T follicular helper cell (primary cell): ENCODE measurements at places on chromosomes 7 and 10.

- no peak for DNase-seq
These were observed 1017.0 kb upstream of the GHITM start for GRCh38 chr10:83122336-83122735.

DNA sequence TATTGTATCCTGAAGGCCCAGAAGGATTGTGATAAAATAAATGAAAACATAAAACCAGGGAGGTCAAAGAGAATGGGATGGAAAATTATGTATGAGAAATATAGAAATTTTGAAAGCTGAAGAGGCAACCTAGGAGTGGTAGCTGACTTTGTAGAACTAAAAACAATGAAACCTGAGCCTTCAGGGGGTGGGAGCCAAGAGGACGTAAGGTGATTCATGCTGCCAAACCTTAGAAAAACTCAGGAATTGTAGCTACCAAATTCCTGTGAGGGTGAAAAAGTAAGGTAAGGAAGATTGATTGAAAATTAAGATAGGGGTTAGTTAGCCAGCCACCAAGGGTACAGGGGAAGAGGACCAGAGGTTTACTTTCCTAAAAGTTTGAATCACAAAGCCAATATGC is 213.2 kb downstream of the KCND2 start:
- no peak for DNase-seq

- no peak for DNase-seq
These were observed 250.0 kb downstream of the KLF6 start for GRCh38 chr10:3535001-3535400.

DNA sequence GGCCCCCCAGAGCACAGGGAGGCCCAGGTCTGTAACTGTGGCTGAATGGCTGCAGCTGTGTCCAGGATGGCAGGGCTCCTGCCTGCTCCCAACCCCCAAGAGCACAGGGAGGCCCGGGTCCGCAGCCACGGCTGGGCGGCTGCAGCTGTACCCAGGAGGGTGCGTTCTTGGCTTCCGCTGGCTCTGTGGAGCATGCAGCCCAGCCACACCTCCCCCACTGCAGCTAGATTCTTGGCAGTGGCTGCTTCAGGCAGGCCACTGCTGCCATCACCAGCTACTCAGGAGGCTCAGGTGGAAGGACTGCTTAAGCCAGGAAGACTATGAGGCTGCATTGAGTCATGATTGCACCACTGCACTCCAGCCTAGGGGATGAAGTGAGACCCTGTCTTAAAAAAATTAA is 27.9 kb downstream of the C7orf25 start:
- DNase-seq: no peak

DNA sequence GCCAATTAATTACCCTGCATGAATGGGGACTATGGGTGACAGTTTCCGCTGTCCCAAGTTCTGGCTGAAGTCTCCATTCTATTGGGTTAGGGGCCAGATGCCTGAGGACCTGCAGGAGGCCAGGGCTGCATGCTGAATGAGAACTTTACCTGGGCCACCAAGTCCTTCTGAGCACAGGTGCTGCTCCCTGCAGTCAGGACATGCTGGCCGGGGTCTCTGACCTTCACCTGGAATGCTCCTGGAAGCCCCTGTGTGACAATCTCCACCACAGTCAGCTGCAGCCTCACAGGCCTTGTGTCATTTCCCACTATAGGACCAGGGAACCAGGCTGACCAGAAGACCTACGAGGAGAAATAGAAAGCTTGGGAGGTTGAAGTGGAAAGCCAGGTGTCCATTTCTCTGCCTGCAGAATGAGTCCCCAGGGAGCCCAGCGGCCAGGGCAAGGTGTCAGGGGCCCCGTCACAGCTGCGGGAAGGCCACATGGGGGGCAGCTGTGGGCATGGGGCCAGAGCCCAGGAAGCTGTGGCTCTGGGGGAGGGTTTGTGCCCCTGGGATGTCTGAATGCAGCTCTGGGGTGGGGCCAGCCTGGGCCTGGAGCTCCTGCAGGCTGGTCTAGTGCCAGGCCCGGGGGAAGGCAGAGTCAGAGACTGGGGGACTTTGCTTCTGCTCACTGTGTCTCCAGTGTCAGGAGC is 5.6 kb upstream of the GIMAP8 start:
- no peak for DNase-seq

GRCh38 chr10:17025444-17026295 is 103.9 kb downstream of the CUBN start:
- DNase-seq: peak; percentile 28

GRCh38 chr10:46525824-46526681 is 30.4 kb downstream of the GPRIN2 start:
- no peak for DNase-seq
